Germinal center (tissue), 1 donor: ENCODE measurements at places on chromosomes 5 and 9.

DNA sequence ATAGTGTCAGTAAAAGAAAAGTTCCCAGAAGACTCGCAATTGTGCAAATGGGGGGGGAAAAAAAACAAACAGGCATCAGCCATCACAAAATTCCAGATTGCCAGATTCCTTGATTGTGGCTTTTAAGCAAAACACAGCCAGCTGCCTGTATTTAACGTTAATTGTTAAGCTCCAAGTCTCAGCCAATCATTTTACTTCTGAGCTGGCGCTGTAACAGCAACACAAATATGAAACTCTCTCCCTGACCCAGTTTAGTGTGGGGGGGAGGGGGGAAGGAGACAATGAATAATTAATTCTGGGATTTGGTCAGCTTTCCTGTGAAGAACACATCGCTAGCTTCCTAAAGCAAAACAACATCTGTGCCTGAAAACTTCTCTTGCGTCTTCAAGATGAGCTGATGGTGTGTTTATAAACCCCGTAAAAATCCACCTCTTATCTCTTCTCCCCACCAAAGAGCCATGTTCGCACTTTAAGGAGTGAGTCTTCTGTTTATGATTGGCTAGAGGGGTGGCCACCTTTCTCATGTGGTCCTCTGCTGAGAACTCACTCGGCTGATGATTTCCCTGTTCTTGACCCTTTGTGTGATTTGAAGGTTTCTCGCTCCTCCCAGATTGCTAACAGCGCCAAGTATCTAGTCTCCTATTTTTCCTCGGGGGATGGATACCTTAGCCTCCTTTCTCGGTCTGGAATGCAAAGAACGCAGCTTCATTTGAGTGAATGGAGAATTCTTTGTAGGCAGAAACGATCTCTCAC lies 160.2 kb upstream of the DAPK1 start:
- no peak for DNase-seq

GRCh38 chr5:23268136-23268535 lies 239.3 kb upstream of the PRDM9 start:
- DNase-seq = no peak

- DNase-seq = peak; percentile 70
Measured at GRCh38 chr9:109972026-109972882, 192.3 kb downstream of the PALM2AKAP2 start.

GRCh38 chr5:124745928-124746915 lies at the start of gene ZNF608:
ZNF608 (minus strand) TSS chr5:124746639; CDS start chr5:124744989, 1,650 bp downstream.
- no peak for DNase-seq

- DNase-seq = no peak
Measured at GRCh38 chr9:116417464-116417863, 263.9 kb downstream of the PAPPA start.

DNA sequence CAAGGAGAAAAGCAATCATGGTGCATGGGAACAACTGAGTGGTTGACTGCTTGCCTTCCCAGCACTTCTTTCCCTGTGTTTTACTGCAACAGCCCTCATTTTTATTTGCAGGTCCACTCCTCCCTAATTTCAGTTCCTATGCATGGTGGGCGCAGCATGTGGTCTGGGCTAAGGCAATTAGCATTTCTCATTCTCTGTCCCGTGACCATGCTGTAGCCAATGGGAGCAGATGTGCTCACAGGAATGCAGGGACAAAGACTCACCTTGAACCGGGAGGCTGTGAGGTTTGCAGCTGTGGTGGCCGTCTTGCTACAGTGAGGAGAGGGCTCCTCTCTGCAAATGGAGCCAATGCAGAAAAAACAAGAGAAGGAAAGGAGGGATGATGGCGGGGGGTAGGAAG lies 315.5 kb downstream of the SLIT3 start:
- DNase-seq = no peak
